ENCODE measurements at places on chromosomes 1 and 21.

- DNase-seq: no peak
Measured at GRCh38 chr21:15080526-15080925, 15.7 kb upstream of the NRIP1 start.

DNA sequence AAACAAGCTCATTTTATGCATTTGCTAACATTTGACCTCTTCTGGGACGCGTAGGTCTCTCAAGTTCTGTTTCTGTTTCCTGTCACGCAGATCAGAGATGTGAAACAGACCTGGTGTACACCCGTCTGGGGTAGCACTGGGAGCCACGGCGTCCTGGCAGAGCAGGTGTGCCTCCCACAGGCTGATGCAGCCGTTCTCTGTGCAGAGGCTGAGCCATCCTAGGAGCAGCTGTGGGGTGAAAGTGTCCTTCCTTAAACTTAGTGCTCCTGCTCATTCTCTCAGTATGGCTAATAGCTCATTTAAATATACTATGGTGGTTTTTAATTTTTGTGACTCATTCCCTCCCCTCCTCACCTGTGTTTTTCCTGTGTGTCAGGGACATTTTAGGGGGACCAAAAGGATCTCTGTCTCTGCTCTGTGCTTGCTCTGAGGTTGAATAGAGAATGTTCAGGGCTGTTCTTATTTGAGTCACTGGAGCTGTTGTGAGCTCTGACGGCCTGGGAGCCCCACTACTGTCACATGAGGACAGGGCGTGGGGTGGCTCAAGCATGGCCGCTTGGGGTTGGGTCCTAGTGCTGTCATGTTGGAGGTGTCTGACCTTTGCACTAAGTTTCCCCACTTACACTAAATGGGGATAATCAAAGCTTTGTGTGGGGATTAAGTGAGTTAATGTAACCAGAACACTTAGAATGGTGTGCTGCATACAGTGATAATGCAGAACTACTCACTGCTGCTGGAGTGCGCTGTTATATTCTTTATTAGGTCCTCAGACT lies 43.0 kb downstream of the GALNT2 start:
- DNase-seq: peak; percentile 56

DNA sequence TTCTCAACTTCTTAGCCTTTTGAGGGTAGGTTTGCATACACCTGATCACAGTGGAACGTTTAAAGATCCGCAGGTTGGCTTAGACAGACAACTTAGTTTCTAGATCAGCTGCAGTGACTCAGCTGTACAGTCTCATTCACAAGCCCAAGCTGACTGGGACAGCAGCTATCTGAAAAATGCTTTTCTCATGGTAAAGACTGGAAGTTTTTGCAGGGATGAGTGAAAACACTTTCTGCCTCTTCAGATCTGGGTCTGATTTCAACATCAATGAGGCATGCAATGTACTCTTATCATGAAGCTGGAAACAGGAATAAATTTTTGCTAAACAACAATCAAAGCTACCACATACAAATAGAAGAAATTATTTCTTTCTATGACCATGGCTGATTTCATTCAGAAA lies 61.1 kb upstream of the PTBP2 start:
- no peak for DNase-seq

GRCh38 chr1:245475961-245476516 lies 321.3 kb downstream of the KIF26B start:
- no peak for DNase-seq

GRCh38 chr1:204065174-204065985 lies 7.5 kb upstream of the SOX13 start:
- DNase-seq: no peak

GRCh38 chr1:230120921-230121381 lies 53.9 kb downstream of the GALNT2 start:
- DNase-seq: no peak

GRCh38 chr1:191255354-191256054 lies 777.8 kb upstream of the BRINP3 start:
- no peak for DNase-seq

All from activated CD4-positive, alpha-beta T cell treated with anti-CD3 and anti-CD28 coated beads, Interleukin-2, amount 50 U/mL, for 24 hours (primary cell).